Activated T-cell treated with anti-CD3 and anti-CD28 coated beads, Interleukin-2, amount 50 U/mL, for 24 hours (primary cell): ENCODE measurements at places on chromosomes 3 and 15.

DNA sequence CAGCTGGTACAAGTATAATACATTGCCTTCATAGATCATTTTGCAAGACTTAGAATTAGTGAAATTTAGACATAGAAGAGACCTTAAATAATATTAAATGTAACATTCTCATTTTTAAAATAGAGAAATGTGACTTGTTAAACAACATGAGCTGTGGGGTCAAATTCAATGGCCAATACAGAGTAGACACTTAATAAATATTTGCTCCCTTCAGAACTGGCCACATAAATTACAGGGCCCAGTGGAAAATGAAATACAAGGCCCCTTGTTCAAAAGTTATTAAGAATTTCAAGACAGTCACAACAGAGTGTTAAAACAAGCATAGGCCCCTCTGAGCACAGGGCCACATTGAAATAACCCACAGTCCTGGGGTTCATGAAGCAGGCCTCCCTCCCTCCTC, 58.1 kb upstream of the PHLDB2 start:
- no peak for DNase-seq

DNA sequence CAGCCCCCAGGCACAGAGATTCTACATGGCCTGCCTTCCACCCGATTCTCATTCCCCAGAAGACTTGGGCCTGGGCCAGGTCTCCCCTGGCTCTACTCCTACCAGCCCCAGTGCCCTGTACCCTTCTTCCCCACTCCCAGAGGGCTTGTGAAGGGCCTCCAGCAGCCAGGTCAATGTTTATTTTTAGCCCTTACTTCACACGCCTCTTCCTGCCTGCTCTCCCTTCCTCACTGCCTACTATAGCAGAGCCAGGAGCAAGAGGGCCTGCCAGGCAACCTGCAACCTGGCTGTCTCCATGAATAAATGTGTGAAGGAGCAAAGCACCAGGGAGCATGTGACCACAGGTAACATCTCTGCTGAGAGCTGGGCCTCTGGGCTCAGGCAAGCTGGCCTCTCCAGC, 26.4 kb upstream of the APEH start:
- no peak for DNase-seq

GRCh38 chr3:122786066-122786465, 7.6 kb downstream of the HSPBAP1 start:
- DNase-seq = no peak

DNA sequence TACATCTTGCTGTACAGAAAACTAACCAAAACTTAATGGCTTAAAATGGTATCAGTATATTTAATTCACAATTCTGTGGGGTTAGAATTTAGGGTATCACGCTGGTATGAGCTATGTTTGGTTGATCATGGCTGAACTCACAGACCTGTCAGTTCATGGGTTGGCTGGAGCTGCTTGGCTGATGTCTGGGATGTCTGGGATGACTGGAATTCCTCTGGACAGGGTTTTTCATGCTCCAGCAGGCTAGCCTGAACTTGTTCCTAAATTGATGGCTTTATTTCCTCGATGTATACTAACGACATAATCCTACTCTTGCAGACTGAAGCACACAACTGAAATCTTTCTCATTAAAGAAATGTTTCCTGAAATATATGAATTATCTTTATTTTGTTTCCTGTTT, 338.9 kb upstream of the GBE1 start:
- DNase-seq = no peak

DNA sequence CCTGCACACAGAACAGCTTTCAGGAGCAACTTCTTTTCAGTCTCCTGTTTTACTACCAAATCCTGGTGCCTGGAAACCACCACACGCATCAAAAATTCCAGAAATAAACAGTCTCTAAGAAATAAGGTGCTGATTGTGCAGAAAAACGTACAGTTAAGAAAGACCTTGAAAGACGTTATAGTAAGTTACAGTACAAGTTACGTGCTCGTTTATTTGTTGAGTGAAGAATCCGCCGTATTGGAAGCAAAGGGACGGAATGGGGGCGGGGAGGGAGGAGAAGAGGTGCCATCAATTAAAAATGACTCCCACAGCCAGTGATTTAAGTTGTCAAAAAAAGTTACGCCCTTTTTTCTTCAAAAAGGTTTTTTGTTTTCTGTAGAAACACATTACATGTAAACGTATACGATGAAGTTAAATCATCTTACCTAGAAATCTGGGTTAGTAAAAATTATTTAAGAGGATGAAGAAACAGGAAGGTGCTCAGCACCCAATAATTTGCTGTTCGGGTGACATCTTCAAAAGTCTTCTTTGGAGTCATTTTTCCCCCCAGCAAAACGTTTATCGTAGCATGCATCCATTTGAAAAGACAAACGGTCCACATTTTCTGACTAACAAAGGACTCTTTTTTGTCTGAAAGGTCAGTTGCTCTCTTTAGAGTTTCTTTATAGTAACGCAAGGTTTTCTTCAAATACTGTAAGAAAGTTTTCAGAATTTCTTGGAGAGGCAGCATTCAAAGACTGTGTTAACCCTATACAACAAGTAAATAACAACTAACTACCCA, 782 bp upstream of the UACA start:
- no peak for DNase-seq

GRCh38 chr3:177361081-177361938, 164.0 kb upstream of the TBL1XR1 start:
- DNase-seq = no peak

DNA sequence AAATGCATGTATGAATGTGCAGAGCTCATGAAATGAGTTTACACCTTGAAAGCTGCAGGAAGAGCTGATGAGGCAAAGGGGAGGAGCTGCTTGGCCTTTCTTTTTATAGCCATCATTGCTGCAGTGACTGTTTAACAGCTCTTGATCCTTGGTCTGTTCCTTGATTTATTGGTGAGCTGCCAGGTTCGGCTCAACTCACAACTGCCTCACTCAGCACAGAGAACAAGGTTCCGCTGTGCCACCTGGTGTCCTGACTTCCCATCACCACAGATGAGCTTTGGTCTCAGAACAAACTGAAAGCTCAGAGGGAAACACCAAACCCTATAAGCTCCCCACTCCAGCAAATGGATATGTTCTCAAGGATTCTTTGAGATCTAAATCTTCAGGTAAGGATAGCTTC, 626.1 kb downstream of the MAGI1 start:
- no peak for DNase-seq
